Stimulated activated CD8-positive, alpha-beta memory T cell treated with anti-CD3 and anti-CD28 coated beads, Interleukin-12 subunit alpha, Interleukin-12 subunit beta, amount 100 ng/mL, for 4 hours (primary cell): ENCODE measurements at places on chromosomes 12 and 14.
A peak's percentile ranks its signal among the peaks of the same experiment; 100 is the strongest.

- no peak for DNase-seq
Measured at GRCh38 chr12:57477710-57478681, 1.7 kb downstream of the ARHGAP9 start.

DNA sequence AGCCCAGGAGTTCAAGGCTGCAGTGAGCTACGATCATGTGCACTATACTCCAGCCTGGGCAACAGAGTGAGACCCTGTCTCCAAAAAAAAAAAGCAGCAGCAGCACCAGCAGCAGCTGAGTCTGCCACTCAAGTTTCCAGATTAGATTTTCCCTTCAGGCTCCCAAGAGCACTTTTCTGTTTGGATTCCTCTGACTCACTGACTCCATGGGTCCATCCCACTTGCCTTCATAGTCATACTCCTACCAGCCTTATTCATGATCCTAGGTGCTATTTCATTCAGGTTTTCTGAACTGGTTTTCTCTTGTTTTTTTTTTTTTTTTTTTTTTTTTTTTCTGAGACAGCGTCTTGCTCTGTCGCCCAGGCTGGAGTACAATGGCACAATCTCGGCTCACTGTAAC, 6.8 kb upstream of the TWF1 start:
- no peak for DNase-seq

GRCh38 chr12:122951979-122952892, 14.0 kb downstream of the ABCB9 start:
- DNase-seq: peak; percentile 44

DNA sequence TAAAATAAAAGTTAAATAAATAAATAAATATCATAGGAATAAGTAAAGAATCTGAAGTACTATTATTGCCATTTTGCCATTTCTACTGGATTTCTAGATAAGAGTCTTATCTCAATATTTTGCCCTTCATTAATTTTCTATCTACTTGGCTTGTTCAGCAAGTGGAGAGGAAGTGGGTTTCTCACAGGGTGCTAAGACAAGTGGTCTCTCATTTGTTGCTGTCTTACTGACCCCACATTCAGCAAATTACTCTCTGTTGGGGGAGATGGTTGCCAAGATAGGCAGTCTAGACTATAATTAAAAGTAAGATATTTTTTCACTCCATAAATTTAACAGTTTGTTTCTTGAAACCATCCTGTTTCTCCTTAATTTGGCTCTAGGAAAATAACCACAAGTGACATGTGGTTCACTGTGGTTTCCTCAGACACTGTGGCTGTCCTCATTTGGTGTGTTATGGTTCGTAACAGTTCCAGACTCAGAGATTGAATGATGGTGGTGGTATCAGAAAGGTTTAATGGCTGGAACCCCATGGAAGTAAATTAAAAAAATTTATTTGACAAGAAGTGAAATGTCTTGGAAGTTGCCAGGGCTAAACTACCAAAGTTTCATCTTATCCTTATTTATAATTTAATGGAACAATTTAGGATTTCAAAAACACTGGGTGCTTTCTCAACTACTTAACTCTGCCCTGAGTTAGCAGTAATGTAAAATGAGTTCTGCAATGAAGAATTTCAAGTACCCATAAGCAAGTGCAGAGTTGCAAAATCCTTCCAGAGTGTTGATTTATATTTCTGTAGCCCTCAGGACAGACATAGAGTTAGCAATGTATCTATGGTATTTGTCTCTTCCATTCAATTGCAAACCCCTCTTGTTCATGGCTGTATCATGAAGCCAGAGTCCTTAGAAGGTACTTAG, 214.8 kb downstream of the MSRB3 start:
- no peak for DNase-seq

- DNase-seq: no peak
Measured at GRCh38 chr12:583251-583869, 79.9 kb downstream of the NINJ2 start.

DNA sequence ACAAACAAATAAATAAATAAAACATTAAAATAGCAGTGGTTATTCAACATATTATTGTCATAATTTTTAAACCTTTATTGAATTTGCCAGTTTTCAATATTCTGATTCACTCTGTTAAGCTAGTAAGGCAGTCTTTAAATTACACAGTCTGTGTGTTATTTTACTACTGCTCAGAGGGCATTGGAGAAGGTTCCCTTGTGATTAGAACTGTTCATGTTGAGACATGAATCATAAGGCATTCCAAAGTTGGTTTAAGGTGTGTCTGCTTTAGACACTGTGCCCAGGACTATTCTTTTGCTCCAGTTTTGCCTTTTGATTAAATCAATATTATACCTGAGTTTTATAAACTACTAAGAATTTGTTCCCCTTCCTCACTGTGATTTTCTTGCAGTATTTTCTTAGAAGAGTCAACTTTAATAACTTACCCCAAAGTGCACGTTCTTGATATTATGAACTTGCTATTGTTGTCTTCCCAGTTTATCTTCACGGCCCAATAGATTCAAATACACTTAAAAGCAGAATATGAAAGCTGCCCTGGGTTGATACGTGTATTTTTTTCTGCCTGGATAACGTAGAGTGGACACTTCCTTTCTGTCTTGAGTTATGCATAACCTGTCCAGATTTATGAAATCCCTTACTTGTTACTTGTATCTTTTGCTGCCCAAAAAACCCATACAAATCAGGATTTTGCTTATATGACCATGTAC, 105.3 kb upstream of the BCAT1 start:
- no peak for DNase-seq

- DNase-seq: no peak
Measured at GRCh38 chr12:114163771-114164170, 197.6 kb upstream of the RBM19 start.

DNA sequence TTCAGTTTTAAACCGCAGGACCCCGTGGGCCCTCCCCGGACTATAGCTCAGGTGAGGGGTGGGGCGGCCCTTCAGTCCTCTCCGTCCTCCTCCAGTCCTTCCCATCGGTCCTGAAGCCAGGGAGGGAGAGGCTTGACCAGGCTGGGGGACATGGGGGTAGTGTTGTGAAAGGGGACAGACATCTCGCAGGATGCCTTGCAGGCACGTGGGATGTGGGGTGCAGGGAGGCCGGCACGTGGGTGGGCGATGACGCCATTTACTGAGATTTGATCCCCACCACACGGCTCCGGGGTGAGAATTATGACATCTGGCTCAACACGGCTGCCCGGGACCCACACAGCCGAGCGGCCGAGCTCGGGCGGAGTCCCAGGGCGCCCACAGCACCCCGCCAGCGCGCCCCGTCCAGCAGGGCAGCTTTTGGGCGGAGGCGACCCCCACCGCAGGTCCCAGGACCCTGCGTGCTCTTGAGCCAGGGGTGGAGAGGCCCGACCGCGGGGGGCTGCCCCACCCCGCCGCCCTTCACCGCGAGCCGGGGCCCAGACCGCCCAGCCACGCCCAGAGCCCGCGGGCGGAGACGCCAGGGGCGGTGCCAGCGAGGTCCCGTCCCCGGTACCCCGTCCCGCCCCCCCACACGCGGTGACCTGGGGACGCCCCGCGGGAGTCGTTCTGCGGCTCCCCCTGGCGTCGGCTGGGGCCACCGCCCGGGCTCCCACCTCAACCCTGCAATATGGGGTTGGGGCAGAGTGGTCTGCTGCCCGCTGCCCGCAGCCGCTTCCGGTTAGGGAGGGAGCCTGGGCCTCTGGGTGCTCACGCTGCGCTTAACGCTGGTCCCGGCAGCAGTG, 3.3 kb upstream of the EXOC3L4 start:
- DNase-seq: peak; percentile 67

DNA sequence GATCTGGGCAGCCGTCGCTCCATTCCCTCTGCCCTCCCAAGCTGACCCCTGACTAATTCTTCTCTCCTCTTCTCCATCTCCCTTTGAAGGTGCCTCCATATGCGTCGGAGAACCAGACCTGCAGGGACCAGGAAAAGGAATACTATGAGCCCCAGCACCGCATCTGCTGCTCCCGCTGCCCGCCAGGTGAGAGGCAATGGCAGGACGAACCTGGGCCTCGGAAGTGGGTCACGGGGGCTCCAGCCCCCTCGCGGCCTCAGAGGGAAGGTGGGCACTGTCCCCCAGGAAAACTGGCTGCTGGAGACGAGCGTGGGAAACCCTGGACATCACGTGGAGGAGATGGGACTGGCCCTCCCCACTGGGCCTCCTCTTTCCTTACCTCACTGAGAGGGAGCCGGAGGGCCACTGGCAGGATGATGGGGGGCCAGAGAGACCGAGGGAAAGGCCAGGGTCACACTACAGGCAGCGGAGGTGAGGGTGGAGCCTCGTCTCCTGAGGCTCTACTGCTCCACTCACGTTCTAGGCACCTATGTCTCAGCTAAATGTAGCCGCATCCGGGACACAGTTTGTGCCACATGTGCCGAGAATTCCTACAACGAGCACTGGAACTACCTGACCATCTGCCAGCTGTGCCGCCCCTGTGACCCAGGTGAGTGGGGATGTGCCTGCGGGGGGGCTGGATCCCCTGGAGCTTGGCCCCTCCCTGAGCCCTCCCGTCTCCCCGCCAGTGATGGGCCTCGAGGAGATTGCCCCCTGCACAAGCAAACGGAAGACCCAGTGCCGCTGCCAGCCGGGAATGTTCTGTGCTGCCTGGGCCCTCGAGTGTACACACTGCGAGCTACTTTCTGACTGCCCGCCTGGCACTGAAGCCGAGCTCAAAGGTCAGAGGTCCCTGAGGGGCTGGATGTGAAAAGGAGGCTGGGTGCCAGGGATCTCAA, 806 bp downstream of the LTBR start:
- no peak for DNase-seq

DNA sequence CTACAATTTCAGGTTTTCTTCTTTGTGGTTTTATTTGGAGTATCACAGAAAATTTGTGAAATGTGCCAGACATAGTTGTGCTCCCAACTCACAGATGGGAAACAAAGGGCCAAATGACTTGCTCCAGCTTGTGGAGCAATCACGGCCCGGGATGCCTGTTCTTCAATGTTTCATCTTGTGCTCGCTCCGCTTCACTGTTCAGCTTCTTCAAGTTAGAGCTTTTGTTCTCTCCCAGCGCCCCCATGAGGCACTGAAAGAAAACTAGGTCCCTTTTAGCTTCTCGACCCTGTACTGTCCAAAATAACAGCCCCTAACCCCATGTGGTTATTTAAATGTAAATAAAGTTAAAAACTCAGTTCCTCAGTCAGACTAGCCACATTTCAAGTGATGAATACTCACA, 187.9 kb upstream of the STXBP6 start:
- DNase-seq: no peak

DNA sequence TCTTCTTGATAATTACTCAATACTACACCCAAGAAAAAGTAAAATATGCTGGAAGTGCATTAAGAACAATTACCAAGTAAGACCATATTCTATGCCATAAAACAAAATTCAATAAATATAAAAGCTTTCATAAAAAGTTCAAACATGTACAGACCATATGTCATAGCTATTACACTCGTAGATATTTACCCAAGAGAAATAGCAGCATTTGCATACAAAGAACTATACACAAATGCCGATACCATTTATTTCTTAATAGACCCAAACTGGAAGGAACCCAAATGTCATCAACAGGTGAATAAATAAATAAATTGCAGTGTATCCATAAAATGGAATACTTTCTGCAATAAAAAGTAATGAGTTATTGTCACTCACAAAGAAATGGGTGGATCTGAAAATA, 78.3 kb upstream of the SLC16A7 start:
- DNase-seq: no peak

GRCh38 chr14:49479432-49479831, 106.7 kb downstream of the RPS29 start:
- DNase-seq: no peak
